A549 treated with AZD2906 at 1 μM for 4 hours (cell line): ENCODE measurements at places on chromosomes 7 and 10. TPM values are rescaled to one million over a fixed set of nuclear protein-coding genes. Genes with fewer than 3 reads are reported as not detected.

TSPAN12 gene
- 0.25 to 0.48 TPM (median 0.34 TPM) in 5 replicates for total RNA-seq

RINT1 gene
- 13.6 to 17.0 TPM (median 14.0 TPM) in 5 replicates for total RNA-seq

AGR3 gene
- 0.28 TPM in 1 of 5 replicates, not detected in the others for total RNA-seq

EBLN1 gene
- 0.05 to 0.09 TPM in 2 of 5 replicates, not detected in the others for total RNA-seq

TSPAN13 gene
- total RNA-seq = 14.7 to 18.8 TPM (median 17.1 TPM) in 5 replicates

GNG11 gene
- total RNA-seq = 32.6 to 36.5 TPM (median 33.6 TPM) in 5 replicates

MET gene
- 60.6 to 91.7 TPM (median 72.1 TPM) in 5 replicates for total RNA-seq

PDLIM1 gene
- 259 to 293 TPM (median 284 TPM) in 5 replicates for total RNA-seq

ARHGAP19 gene
- 3.9 to 5.7 TPM (median 4.9 TPM) in 5 replicates for total RNA-seq

SUN3 gene
- not detected in 5 replicates for total RNA-seq

PLXDC2 gene
- 0.01 to 0.06 TPM (median 0.03 TPM) in 5 replicates for total RNA-seq

ANK3 gene
- total RNA-seq = 0.51 to 1.2 TPM (median 0.95 TPM) in 5 replicates

TWNK gene
- 34.6 to 41.4 TPM (median 37.0 TPM) in 5 replicates for total RNA-seq

CPA4 gene
- total RNA-seq = 2.9 to 5.1 TPM (median 3.6 TPM) in 5 replicates

MSRB2 gene
- 8.7 to 19.6 TPM (median 16.3 TPM) in 5 replicates for total RNA-seq

CPA1 gene
- not detected in 5 replicates for total RNA-seq

CDHR1 gene
- total RNA-seq = 0.07 to 0.13 TPM (median 0.10 TPM) in 5 replicates

PTER gene
- 11.0 to 17.7 TPM (median 13.4 TPM) in 5 replicates for total RNA-seq

PODXL gene
- 31.8 to 47.5 TPM (median 42.1 TPM) in 5 replicates for total RNA-seq

AKR1C3 gene
- total RNA-seq = 1,062 to 1,196 TPM (median 1,121 TPM) in 5 replicates

ANKRD61 gene
- 0.51 to 0.78 TPM (median 0.71 TPM) in 5 replicates for total RNA-seq

LIPF gene
- total RNA-seq = not detected in 5 replicates

UNC5B gene
- 3.1 to 4.8 TPM (median 3.8 TPM) in 5 replicates for total RNA-seq

ZEB1 gene
- 5.5 to 9.2 TPM (median 7.2 TPM) in 5 replicates for total RNA-seq

CALHM2 gene
- 4.2 to 5.9 TPM (median 5.2 TPM) in 5 replicates for total RNA-seq

NOS3 gene
- 0.30 to 0.69 TPM (median 0.58 TPM) in 5 replicates for total RNA-seq

UCMA gene
- total RNA-seq = not detected in 5 replicates

CALHM3 gene
- 0.23 to 0.52 TPM (median 0.35 TPM) in 5 replicates for total RNA-seq

CRYGN gene
- total RNA-seq = not detected in 5 replicates

TMUB1 gene
- total RNA-seq = 36.0 to 59.2 TPM (median 58.8 TPM) in 5 replicates

STEAP2 gene
- total RNA-seq = 3.0 to 4.2 TPM (median 3.9 TPM) in 5 replicates

GRK5 gene
- total RNA-seq = 8.5 to 11.0 TPM (median 10.1 TPM) in 5 replicates

NODAL gene
- total RNA-seq = not detected in 5 replicates

HOGA1 gene
- total RNA-seq = 2.7 to 3.4 TPM (median 2.9 TPM) in 5 replicates

SNX10 gene
- 4.1 to 6.4 TPM (median 5.5 TPM) in 5 replicates for total RNA-seq

PRRT4 gene
- total RNA-seq = 0.20 to 0.54 TPM (median 0.25 TPM) in 5 replicates

SEMA3D gene
- 0.05 to 0.07 TPM (median 0.05 TPM) in 4 of 5 replicates, not detected in the other for total RNA-seq

RNF133 gene
- not detected in 5 replicates for total RNA-seq

NET1 gene
- total RNA-seq = 40.6 to 54.6 TPM (median 49.0 TPM) in 5 replicates

PTPRE gene
- total RNA-seq = 3.5 to 5.3 TPM (median 5.2 TPM) in 5 replicates

ENTPD7 gene
- 7.0 to 11.7 TPM (median 8.6 TPM) in 5 replicates for total RNA-seq

SAP25 gene
- 0.15 to 0.47 TPM (median 0.25 TPM) in 5 replicates for total RNA-seq

PRKG1 gene
- 0.01 to 0.02 TPM (median 0.01 TPM) in 3 of 5 replicates, not detected in the others for total RNA-seq

ZNF467 gene
- 0.92 to 1.6 TPM (median 1.2 TPM) in 5 replicates for total RNA-seq
